ENCODE measurements at places on chromosomes 16 and 17.
A peak's percentile ranks its signal among the peaks of the same experiment; 100 is the strongest.

GRCh38 chr17:73593249-73593965 is 50.8 kb downstream of the SDK2 start:
- no peak for DNase-seq

DNA sequence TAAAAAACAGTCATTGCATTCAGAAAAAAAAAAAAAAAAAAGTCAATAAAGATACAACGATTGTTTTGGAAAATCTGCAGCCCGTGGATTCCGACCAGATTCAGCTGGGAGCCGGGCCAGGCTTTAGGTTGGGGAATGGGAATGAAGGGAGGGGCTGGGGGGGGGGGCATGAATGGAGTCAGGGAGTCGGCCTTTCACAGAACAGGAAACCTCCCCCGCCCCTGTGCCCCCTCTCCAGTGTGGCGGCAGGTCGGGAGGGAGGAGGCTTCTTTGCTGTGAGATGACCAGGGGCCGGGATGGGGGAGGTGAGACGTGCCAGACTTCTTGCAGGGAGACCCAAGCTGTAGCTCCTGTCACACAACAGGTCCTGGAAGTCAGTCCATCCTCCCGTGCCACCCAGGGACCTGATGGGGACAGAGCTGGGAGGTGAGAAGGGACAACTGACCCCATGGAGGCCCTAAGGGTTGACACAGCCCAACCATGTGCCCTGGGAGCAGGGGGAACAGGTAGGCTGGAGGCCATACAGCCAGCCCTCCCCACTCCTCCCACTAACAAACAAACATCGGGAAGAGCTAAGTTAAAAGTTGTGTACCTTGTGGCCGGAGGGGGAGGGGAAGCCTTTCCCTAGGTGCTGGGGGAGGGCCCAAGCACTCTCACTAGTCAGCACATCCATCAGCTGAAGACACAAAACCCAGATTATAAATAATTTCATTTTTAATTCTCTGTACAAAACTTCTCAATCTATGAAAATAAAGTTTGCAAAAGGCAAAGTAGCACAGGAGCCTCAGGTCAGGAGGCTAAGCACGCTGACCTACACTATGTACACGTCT is 25.2 kb downstream of the SREBF1 start:
- DNase-seq, result no peak

- DNase-seq, result no peak
Measured at GRCh38 chr17:42566215-42566882, 551 bp upstream of the MLX start.

GRCh38 chr17:64117981-64118979 is 11.7 kb downstream of the ERN1 start:
- DNase-seq, result peak; percentile 52

DNA sequence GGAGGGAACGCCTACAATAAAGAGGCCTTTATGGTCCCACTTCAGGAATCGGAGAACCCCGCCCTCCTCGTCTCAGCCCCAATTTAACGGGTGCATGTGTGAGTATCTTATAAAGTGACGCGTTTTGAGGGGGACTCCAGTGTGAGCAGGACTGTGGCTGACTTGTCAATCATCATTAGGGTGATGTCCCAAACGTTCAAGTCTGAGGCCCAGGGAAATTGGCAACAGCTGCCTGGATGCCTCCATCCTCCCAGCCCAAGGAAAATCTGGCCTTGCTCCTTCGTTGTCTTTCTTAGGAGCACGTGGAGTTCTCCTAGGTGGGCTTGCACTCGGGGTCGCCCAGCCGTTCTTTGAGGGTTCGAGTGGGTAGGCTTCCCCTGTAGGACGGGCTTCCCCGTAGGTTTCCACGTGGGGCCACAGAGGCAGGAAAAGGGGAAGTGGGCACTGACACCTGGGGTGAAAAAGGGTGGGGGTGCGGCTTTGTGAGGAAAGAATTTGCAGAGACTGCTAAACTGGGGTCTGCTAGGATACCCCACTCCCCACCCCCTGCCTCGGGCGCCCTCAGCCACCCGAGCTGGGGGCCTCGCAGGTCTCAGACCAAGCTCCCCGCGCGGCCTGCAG is 561 bp upstream of the HERPUD1 start:
- no peak for DNase-seq

- no peak for DNase-seq
Measured at GRCh38 chr16:54718376-54718775, 212.3 kb upstream of the IRX5 start.

GRCh38 chr16:21157632-21158031 is 842 bp upstream of the LDAF1 start:
- DNase-seq, result no peak

DNA sequence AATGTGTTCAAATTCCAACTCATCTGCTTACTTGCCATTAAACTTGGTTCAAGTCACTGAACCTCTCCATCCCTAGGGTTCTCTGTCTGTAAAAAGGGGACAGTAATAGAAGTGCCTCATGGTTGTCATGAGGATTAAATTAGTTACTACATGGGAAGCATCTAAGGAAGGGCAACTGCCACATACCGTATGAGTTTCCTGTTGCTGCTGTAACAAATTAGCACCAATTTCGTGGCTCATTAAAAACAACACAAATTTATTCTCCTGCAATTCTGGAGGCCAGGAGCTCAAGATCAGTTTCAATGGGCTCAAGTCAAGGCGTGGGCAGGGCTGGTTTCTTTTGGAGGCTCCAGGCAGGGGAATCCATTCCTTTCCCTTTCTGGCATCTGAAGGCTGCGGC is 18.6 kb downstream of the CD300LF start:
- DNase-seq, result no peak

- DNase-seq, result no peak
Measured at GRCh38 chr16:55003916-55004315, 73.3 kb downstream of the IRX5 start.

DNA sequence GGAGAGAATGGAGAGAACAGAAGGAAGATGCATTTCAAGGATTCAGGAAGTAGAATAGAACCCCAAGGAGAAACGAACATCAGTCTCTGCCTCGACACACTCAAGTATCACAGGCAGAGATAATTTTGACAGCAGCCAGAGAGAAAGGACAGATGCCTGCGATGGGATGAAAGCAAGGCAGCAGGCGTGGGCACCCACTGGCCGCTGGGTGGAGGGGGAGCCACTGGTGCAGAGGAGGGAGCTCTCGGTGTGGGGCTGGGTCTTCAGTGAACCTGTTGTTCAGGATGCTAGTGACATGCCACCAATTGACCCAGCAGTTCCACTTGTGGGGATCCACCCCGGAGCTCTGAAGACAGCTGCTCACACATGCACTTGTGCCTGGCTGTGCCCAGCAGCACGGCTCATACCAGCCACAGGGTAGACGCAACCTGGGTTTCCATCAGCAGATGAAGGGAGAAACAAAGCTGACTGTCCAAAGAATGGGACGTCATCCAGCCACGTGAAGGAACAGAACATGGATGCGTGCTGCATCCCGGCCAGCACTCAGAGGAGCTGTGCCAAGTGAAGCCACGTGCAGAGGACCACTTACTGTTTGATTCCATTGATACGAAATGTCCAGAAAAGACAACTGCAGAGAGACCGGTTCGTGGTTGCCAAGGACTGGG is 127.0 kb downstream of the BANP start:
- DNase-seq, result no peak

GRCh38 chr17:45319239-45319703 is 2.5 kb upstream of the MAP3K14 start:
- no peak for DNase-seq

DNA sequence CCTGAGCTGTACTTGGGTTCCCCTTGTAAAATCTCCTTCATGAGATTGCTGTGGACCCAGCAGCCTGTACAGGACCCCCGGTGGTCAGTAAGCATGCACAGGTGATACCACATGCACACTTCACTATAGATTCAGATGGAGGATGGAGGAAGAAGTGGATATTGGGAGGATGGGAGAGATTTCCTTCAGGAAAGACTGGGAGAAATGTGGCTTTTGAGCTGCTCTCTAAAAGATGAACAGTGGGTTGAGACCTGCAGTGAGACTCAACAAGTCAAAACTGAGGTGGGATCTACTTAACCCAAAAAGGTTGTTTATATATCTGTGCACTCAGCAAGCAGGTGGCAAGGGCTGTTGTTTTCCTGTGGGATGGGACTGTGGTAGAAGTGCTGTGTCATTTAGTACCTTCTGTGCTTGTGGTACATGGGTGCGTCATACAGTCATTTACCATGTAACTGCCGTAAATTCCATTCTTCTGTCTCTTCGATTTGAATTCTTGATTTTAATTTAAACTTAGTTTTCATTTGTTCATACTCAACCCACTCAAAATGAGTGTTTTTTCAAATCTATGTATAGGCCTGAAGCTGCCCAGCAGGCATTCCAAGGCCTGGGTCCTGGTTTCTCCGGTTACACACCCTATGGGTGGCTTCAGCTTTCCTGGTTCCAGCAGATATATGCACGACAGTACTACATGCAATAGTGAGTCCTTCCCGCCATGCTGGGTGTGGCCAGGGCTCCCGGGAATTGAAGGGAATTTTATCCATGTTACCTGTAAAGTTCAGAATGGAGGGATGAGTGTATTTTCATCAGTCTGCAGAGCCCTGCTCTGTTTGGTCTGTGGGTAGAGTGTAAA is 6.9 kb downstream of the HERPUD1 start:
- no peak for DNase-seq

DNA sequence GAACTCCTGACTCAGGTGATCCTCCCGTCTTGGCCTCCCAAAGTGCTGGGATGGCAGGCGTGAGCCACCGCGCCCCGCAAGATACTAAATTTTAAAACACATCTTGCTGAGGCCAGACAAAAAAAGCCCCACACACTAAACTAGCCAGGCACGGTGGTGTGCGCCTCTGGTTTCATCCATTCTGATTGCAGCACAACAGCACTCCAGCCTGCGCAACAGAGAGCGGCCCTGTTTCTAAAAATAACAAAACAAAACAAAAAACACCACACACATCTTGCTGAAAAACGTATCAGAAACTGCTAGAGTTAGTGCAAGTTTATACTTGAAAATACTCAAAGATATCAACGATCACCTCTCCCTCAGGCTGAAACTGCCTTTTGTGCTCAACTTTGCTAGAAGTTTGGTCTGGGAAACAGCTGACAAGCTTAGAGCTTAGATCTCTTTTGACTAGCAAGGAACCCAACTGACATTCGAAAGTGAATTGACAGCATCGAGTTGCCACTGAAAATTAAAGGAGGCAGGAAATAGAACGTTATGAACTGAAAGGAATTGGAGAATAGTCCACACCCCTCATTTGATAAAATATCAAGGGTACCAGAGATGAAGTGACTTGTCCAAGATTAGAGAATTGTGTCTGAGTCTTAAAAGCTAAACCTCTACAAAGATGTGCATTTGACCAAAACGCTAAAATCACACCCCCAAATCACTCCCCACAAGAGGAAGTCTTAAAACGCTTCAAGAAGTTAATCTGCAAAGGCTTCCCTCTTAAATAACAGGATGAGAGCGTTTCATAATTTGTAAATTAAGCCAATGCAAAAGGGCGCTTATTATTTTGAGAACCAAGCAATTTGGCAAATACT is 908 bp downstream of the COG4 start:
- no peak for DNase-seq

Measured in uterus (tissue), 4 donors.